ENCODE measurements at places on chromosomes 16 and 17.

GRCh38 chr17:31843070-31843745, 15.8 kb downstream of the COPRS start:
- DNase-seq, result no peak

DNA sequence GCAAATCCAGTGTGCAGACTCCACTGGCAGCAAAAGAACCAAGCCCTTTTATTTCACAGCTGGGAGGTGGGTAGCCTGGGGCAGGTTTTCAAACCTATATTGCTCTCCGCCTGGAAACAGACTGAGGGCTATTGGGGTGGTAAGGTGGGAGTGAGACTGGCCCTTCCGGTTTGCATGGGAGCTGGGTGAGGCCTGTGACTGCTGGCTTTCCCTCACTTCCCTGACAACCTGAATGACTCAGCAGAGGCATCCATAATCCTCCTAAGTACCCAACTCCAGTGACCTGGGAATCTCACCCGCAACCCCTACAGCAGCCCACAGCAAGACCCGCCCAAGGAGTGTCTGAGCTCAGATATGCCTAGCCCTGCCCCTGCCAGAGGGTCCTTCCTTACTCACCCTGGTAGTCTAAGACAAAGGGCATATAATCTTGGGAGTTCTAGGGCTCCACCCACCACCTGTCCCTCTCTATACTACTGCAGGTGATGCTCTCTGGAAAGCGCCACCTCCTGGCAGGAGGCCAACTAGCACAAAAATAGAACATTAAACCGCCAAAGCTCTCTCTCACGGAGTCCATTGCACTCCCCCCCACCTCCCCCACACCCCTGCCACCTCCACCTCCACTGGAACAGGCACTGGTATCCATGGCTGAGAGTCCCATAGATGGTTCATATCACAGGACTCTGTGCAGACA, 602.0 kb upstream of the C16orf82 start:
- DNase-seq, result no peak

GRCh38 chr17:64007838-64008282, 9.7 kb downstream of the PRR29 start:
- no peak for DNase-seq

GRCh38 chr16:12184419-12184917, 207.9 kb downstream of the SNX29 start:
- DNase-seq, result no peak

DNA sequence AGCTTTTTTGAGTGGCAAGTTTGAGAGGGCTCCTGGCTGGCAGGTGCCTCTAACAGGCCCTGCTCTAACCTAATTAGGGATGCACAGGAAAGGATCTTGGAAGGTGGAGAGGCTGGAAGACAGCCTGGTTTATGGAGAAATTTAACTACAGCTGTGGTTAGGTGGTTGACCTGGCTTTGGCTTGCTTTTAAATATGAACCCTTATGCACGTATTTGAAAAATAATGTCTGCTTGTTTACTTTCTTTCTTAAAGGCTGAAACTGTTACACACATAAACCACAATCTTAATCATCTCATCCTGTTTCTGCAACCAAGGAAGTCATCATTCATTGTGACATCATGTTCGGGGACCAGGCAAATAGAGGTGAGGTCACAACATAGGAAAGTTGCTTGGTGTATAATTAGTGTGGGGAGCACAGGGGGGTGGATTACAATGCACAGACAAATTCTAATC, 23.1 kb upstream of the DHRS13 start:
- peak; percentile 55 for DNase-seq

GRCh38 chr16:53089434-53090285, 34.9 kb downstream of the CHD9 start:
- no peak for DNase-seq

DNA sequence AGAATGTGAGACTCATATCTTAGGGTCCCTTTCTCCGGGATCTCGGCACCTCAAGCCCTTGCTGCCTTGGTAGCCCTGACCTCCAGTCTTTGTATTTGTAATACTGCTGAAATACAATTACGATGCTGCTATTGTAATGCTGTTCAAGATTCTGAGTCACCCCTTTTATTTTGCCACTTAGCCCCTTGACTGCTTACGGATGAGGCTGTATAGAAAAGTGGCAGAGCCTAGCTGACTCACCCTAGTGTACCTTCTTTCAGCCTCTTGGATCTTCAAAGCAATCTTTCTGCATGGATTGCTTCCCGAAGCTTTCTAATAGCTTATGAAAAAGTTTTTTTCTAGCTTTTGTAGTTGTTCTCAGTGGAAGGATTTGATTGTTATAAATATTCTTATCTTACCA, 187.9 kb downstream of the KCNJ2 start:
- DNase-seq, result no peak

GRCh38 chr17:81821147-81821546, 11.9 kb downstream of the MCRIP1 start:
- DNase-seq, result no peak

DNA sequence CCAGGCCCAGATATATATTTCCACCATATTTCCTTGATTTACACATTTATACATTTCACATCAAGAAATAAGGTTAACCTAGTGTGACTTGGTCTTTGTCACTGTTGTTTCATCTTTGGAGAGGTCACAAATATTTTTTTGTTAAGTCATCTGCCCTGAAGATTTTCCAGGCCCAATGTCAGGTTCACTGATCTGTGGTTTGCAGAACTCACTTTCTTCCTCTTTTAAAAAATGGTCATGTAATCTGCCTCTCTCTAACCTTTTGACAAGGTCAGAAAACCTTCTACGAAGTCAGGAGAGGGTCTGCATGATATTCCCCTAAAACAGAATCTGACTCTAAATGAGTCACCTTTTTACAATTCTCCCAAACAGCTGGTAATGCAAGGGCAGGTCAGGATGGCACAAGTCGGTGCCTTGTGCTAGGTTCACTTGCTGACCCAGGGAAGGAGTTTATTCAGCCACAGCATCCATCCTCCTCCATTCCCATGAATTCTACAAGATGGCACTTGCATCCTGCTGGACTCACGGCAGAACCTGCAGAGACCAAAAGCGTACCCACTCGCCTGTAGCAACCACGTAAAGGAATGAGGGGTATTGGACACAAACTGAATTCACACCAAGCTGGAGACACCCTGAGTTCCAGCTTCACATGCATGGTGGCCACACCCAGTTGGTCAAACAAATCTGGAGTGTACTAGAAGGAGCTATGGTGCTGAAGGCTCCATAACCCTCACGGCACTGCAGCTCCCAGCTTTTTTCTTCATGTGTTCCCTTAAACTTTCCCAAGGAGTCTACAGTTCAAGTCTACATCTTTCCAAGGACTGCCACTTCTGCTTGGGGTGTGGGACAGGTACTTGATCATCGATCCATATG, 1.6 kb upstream of the KIAA0513 start:
- DNase-seq, result no peak

GRCh38 chr16:21646091-21646490, 6.3 kb downstream of the IGSF6 start:
- DNase-seq, result no peak

GRCh38 chr17:81429821-81430551, 34.7 kb downstream of the BAHCC1 start:
- no peak for DNase-seq

GRCh38 chr17:10135539-10136257, 62.7 kb downstream of the GAS7 start:
- no peak for DNase-seq

Measured in activated T-cell treated with anti-CD3 and anti-CD28 coated beads, Interleukin-2, amount 50 U/mL, for 72 hours (primary cell).